ENCODE measurements at places on chromosomes 3 and 15.

- DNase-seq: no peak
Measured at GRCh38 chr3:50572801-50573371, 3.6 kb downstream of the HEMK1 start.

DNA sequence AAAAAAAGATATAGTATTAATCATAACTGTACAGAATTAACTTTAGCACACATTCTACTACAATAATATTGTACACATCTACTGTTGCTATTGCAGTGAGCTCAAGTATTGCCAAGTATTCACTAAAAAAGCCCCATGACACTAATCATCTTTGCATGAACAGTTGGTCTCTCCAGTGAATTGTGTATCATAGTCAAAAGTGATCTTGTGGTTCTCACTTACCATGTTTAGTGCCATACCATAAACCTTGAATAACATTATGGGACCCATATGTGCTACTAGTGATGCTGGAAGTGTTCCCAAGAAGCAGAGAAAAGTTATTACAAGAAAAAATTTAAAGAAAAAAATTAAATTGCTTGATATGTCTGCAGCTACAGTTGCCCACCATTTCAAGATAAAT lies 177.1 kb downstream of the PCCB start:
- no peak for DNase-seq

GRCh38 chr15:101307897-101308603 lies 13.0 kb upstream of the SNRPA1 start:
- no peak for DNase-seq

- DNase-seq: no peak
Measured at GRCh38 chr3:37741644-37742043, 120.0 kb upstream of the CTDSPL start.

- DNase-seq: no peak
Measured at GRCh38 chr3:135292162-135292561, 497.1 kb downstream of the EPHB1 start.

DNA sequence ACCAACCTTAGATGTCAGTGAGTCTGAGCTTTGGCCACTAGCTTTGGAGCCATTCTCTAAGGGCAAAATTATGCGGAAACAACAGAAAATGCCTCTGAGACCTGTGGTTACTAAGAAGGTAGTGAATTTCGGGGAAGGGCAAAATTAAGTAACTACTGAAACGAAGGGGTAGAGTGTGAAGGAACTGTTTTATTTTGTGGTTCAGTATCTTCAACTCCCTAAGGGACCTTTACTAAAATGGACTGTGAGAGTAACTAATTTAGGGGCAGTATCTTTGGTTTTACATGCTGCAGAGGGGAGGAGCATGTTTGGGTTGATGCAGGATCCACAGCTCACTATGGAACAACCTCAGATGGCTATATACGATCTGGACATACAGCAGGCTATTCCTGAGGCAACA lies 8.0 kb upstream of the ALG1L2 start:
- no peak for DNase-seq

GRCh38 chr15:101427606-101428487 lies 61.7 kb downstream of the PCSK6 start:
- DNase-seq: no peak

- DNase-seq: no peak
Measured at GRCh38 chr15:68417897-68418296, 14.1 kb downstream of the ITGA11 start.

- DNase-seq: no peak
Measured at GRCh38 chr3:45140141-45140769, 5.9 kb downstream of the CDCP1 start.

DNA sequence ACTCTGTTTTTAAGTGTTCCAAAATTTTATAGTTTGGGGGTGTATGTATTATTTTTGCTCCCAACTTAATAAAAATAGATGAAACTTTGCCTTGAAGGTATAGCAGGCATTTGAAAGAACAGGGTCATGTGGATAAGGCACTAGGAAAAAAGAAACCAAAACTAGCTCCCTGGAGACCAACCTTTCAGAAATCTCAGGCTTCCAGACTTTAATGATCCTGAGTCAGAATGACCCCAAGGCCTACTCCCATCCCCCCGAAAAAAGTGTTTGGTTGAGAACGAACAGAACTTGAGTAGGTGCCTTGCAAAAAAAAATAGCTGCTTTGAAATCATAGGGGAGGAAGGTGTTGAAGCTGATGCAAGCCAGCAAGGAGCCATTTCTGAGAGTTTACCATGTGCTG lies 309.5 kb downstream of the THSD4 start:
- DNase-seq: no peak

DNA sequence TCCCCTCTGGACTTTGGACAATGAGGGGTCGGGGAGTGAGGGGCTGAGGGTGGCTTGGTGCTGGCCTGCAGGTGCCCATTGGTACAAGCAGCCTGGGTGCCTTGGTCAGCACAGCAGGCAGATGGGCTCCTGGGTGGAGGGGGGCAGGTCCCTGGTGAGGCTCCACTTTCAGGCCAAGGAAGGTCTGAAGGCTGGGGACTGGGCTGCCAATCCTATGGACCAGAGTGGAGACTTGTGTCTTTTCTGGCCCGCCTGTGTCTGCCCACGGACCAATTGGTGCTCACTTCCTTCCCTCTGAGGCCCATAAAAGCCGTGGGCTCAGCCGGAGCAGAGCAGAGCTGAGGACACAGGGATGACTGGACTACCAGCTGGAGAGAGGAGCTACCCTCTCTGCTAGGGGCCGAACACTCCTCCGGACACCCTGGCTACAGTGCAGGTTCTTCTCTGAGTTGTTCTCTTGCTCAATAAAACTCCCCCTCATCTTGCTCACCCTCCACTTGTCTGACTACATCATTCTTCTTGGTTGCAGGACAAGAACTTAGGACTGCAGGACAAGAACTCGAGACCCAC lies 31.9 kb upstream of the IREB2 start:
- no peak for DNase-seq

GRCh38 chr15:75809986-75810750 lies 33.1 kb upstream of the UBE2Q2 start:
- peak; percentile 30 for DNase-seq

GRCh38 chr3:87090631-87091030 lies 99.7 kb upstream of the VGLL3 start:
- no peak for DNase-seq

- DNase-seq: no peak
Measured at GRCh38 chr15:59157396-59157795, 49.2 kb upstream of the LDHAL6B start.

DNA sequence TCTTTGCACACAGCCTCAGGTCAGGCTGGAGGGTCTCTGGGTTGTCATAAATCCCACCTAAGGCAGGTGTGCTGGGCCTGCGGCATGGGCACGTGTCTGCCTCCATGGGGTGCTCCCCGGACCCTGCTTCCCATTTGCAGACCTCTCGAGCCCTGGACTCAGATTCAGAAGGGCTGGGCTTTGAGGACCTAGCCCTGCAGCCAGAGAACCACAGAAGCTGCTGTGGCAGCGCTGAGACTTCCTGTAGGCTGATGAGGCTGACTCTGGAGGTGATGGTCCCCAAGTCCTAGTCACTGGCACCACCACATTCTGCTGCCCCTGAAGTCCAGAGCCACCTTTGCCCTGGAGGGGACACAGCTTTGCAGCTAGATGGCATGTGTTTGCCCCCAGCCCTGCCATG lies 156.4 kb downstream of the LRRC28 start:
- no peak for DNase-seq
